CD4-positive, alpha-beta T cell treated with Interleukin-6 at 100 ng/mL for 8 hours (primary cell): ENCODE measurements at places on chromosomes 1 and 21.

DNA sequence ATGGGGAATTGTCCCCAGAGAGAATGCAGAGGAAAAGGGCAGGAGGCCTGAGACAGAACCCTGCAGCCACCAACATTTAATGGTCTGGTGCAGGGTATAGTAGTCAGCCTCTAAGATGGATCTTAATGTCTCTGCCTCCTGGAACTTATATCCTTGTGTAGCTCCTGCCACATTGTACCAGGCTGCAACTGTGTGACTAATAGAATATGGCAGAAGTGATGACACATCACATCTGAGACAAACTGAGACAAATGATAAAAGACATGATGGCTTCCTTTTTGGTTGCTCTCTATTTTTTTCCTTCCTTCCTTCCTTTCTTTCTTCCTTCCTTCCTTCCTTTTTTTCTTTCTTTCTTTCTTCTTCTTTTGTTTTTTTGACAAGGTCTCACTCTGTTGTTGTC is 37.1 kb upstream of the CYP4B1 start:
- DNase-seq = no peak

DNA sequence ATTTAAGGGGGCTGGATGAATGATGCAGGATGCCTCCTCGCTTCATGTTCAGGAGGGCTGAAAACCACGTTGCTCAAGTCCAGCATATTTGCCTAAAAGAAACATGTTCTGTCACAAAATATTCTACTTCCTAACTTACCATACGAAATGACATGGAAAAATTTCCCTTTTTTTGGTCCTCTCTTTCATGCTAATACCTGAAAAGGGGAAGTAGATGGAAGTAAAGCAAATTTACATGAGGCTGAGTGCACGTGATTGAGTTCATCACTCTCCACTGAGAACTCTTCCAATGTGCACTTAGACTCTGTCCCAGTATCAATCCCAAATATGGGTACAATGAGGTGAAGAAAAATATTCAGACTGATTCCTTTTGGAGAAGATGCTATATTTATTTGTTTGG is 23.0 kb downstream of the XCL2 start:
- DNase-seq = no peak

DNA sequence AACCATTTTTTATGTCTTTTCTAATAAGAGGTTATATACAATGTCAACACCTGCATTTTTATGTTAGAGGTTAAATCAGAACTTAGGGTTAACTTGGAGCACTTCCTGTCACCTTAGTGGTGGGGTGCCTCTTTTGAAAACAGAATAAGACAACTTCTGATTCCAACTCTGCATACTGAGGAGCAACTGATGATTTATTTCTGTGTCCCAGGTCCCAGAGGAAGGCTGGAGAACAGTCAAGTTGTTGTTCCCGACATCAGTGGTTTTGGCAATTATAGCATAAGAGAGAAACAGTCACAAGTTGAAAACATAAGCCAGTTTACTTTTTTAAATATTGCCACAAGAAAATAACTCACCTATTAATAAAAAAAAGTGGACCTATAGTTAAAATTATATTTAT is 871.0 kb upstream of the ADAMTS5 start:
- DNase-seq = no peak

DNA sequence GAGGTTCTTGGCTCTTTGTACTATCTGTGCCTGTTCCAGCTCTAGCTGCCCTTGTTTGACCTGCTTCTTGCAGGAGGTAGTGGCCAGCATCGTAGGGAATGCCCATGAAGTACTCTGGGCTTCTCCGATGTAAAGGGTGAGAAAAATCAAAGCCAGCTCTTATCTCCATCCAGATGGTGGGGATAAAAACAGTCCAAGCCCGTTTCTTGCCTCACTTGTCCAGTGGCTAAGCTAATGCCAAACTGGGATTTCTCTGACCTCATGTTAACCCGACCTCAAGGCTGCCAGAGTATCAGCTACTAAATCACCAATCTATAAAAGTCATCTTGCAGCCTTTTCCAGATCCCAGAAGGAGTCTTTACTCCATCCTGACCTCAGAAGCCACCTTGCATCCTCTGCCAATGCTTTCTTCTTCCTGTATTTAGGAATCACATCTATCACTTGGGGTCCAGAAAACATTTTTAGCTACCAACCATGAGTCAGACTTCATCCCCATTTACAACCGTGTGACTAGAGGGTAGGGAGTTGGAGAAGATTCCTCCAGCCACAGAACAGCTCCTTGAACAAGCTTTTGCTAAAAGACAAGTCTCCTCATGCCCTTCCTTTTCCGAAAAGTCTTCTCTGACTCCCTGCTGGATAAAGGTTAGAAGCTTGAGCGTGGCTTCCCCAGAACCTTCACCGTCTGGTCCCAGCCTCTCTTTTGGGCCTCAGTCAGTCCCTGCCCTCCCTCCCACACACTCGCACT is 35.9 kb downstream of the KCNC4 start:
- no peak for DNase-seq

DNA sequence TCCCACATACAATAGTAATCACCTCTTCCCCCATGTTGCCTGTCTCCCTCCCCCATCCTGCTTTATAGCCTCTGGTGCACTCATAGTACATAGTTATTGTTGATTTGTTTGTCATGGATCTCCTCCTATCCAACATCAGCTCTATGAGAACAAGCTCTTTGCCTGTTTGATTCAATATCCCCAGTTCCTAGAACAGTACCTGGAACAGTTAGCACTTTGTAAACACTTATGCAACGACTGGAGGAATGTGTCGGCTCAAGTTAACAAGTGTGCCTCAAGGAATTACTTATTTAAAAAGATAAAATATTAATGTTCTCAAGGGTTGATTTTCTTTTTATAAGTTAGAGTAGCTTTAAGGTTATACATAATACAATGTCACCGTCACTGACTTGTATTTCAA is 271.6 kb upstream of the KAZN start:
- DNase-seq = no peak
